Activated CD4-positive, alpha-beta memory T cell treated with anti-CD3 and anti-CD28 coated beads, Interleukin-2, amount 10 ng/mL, durations not matched to agents 7 days and 5 days (primary cell): ENCODE measurements at places on chromosomes 2 and 18.

- no peak for DNase-seq
Measured at GRCh38 chr18:38923126-38923525, 1357.5 kb upstream of the CELF4 start.

DNA sequence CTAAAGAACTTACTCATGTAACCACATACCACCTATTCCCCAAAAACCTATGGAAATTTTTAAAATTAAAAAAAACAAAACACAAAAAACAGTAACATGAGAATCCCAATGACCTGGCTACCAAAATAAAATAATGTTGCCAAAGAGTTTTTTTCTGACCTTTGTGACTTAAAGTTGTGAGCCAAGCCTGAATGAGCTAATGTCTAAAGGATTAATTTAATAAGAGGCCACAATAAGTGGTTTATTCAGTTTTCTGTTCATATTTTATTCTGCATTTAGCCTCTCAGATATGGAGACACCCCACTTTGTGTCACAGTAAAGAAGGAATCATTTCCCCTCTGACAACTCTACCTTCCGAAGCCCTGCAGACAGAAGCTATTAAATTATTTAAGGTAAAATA is 42.6 kb upstream of the DYNC2LI1 start:
- no peak for DNase-seq

- DNase-seq, result no peak
Measured at GRCh38 chr2:32278478-32278853, 762 bp downstream of the YIPF4 start.

DNA sequence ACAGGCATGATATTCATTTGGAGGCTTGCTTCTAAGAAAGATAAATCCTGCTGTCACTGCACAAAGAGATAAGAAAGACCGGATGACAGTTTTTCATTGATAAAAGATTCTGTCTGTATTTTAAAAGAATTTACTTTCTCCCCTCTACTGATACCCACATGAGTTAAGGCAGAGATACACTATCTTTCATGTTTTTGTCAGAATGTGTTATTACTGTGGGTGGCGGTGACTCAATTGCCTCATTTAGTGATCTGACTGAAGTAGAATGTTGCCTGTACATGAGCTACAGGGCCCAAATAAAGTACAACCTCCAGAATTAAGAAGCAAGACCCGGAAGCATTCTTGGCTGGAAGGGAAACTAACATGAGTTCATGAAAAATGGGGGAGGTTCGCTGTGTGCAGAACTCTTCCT is 480.0 kb downstream of the SLC4A3 start:
- DNase-seq, result no peak

DNA sequence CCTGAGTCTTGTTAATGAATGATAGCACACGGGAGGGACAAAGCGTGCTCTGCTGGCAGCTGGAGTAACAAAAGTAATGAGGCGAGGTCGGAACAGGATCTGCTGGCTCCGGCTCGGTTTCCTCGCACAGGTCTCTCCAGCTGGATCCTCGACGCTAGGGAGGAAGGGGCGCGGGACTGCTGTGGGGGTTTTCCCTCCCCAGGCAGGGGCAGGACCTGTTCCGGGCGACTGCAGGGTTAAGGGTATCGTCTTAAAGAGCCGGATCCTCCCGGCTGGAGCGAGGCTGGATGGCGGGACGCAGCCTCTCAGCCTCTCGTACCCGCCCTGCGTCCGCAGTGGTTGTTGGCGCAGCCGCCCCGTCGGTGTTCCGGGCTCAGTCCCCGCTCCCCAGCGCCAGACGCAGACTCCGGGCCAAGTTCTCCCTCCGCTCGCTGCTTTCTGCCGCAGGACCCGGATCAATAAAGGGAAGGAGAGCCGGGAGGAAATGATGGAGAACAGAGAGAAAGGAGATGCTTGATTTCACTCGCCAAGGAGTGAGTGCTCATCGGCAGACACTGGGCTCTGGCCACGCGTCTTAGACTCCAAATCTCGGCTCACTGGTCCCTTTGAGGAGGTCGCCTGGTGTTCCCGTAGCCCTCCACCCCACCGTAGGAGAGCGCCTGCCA is 1.1 kb upstream of the LIPG start:
- DNase-seq, result no peak

- no peak for DNase-seq
Measured at GRCh38 chr2:30280596-30281434, 49.5 kb downstream of the LBH start.
